Caki2 (cell line): ENCODE measurements at places on chromosomes 1 and 21. TPM values are rescaled to one million over a fixed set of nuclear protein-coding genes. Genes with fewer than 3 reads are reported as not detected.
A peak's percentile ranks its signal among the peaks of the same experiment; 100 is the strongest.

CD247 gene
- total RNA-seq = not detected in 2 replicates

IQCC gene
- total RNA-seq = 4.0 and 5.5 TPM in 2 replicates

CPLANE2 gene
- 6.4 and 7.3 TPM in 2 replicates for total RNA-seq

TOMM20 gene
- 104 and 111 TPM in 2 replicates for total RNA-seq

HSPB7 gene
- total RNA-seq = not detected in 2 replicates

DNA sequence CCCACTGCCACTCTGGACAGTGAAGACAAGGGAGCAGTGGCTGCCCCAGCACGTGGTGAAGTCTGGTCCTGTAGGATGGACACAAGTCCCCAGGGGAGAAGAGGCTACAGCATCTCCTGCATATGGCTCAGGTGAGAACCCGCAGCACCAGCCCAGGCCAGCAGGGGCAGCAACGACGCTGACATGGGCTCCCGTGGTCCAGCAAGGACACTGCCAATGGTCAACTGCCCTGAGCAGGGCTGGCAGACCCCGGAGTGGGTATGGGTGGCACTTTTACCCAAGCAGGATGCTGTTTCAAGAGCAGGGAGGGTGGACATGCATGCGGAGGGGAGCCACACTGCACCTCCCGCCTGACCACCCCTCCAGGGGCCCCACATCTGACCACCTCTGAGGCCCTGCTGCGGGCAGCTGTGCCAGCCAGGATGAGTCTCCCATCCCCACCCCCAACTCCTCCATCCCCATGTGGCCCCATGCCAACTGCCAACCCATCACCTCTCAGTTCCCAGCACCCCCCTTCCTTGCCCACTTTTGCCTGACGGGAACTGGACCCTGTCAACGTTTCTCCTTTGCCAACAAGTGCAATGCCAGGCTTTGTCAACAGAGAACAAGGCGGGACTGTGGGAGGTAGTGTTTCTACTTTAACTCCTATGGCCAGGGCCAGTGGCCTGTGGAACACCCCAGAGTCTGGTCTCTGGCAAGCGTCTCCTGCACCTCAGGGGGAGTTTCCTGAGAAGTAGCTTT lies 8.6 kb downstream of the MORN1 start:
- no peak for DNase-seq

DNA sequence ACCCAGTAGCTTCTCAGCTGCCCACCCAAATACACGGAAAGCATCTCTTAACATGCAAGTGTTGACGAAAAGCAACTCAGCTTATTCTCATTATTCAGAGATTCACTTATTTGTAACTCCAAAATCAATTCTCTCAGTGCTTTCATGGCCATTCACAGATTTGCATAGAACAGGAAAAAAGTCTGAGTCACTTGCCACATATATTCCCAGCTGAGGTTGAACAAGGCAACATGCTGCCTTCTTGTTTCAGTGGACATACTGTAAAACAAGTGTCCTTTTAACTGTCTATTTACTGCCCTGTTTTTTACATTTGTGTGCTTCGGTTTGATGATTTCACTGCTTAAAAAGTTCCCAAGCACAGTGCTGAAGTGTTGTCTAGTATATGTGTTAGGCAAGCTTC lies 273.0 kb downstream of the LTN1 start:
- no peak for DNase-seq

CRYAA gene
- not detected in 2 replicates for total RNA-seq

FCRLB gene
- 3.2 and 5.3 TPM in 2 replicates for total RNA-seq

SPATA45 gene
- total RNA-seq = not detected in 2 replicates

DNA sequence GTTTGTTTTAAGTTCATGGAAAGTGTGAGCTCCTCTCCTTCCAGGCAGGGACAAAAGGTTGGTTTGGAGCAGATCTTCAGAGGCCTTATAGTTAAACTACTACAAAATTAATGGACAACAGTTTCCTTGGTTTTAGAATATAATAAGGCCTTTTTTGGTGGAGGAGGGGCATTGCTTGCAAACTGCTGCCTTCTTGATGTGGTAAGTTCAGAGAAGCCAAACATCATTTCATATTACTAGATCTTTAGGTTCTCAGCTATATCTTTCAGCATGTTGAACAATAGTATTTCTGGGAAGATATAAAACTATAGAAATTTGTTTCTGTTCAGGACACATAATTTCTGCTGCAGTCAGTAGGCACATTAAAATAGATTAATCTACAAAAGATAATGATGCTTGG lies 97.8 kb upstream of the B3GALT2 start:
- no peak for DNase-seq

DNA sequence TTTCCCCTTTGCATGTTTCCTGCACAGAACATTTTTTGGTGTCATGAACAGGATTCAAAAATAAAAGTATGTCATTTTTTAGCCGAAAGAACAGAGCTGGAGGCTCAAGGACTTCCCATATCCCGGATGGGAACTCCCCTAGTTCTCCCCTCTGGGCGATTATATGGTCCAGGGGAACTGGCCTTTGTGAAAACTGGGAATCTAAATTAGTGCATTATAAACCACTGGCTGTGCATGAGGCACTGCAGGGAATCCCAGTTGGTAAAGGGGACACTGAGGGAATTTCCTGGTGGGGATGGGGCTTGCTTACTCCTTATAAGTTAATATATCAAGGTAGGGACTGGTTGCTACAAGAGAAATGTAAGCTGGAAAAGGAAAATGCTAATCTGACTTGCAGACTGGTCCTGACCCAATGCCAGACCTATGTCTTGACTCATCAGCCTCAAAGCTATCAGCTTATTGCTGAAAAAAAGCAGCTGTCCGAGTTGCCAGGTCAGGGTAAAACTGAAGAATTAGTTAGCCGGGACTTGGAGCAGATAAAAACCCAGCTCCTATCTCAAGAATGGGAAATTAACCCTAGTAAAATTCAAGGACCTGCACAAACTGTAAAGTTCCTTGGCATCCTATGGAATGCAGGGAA lies 122.6 kb downstream of the FCRL5 start:
- DNase-seq = no peak

DNA sequence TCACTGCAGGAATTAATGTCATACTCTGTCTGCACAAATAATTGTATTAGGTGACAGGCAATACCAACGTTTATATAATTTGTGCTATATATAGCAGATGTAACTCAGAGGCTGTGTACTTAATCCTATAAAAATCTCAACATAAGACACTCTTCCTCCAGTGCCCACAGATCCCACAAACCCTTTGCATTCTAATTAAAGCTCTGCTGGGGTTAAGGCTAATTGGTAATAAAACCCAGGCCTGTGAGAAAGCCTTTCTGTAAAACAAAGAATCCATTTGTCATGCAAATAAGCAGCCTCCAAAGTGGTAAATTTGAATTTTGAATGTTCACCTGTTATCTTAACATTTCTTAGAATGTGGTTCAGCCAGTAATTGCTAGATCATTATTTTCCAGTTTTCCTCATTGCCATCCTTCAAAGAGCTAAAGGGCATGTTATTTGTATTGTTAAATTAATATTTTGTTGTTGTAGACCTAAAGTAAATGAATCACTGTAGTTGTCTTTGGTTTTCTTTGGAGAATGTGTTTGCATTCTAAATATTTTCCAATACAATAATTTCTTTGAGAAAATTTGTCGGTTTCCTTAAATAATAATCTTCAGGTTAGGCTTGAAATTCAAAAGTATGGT lies 46.3 kb upstream of the PRDX6 start:
- DNase-seq = no peak

S100A11 gene
- total RNA-seq = 309 and 455 TPM in 2 replicates

- DNase-seq = no peak
Observed at GRCh38 chr1:58597996-58598395, 20.9 kb upstream of the TACSTD2 start.

BRINP3 gene
- total RNA-seq = not detected in 2 replicates

DNA sequence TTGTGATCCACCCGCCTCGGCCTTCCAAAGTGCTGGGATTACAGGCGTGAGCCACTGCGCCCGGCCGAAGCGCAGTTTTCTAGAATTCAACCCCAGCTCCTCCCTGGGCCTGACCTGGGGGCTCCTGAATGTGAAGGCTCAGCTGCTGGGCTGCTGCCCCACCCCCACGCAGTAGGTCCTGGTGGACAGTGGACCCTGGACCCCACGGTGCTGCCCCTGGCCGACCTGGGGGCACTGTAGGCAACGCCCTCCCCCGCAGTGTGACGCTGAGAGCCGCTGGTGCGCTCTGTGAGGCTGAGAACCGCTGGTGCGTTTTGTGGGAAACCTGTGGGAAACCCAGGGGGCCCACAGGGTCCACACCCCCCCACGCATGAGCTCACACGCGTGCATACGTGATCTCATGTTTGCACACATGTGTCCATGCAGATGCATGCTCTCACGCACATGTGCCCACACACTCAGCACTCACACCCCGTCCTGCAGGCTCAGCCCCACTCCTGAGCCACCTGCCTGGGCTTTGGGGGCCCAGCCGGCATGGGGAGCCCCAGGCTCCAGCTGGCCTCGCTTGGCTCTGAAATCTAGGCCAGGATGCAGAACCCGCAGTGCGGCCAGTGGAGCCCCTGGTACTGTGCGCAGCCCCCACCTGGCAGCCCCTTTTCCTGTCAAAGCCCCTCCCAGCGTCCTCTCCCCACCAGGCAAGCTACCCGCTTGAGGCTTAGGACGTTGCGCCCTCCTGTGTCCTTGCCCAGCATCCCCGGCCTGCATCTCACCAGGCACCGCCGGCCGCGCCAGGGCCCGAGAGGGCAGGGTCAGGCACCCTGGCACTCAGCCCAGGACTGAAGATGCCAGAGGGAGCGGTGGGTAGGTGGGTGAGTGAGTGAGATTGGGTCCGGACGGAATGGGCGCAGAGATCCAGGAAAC lies 67.7 kb downstream of the COL18A1 start:
- DNase-seq = no peak

GRCh38 chr1:44707112-44707881 lies 23.7 kb downstream of the RNU5D-1 start:
- DNase-seq = peak; percentile 60

RSPO1 gene
- not detected in 2 replicates for total RNA-seq

GRCh38 chr1:162626761-162627160 lies 5.5 kb upstream of the DDR2 start:
- no peak for DNase-seq

KCNH1 gene
- total RNA-seq = 1.4 and 2.0 TPM in 2 replicates
